ENCODE measurements at places on chromosomes 5 and 9.
A peak's percentile ranks its signal among the peaks of the same experiment; 100 is the strongest.

DNA sequence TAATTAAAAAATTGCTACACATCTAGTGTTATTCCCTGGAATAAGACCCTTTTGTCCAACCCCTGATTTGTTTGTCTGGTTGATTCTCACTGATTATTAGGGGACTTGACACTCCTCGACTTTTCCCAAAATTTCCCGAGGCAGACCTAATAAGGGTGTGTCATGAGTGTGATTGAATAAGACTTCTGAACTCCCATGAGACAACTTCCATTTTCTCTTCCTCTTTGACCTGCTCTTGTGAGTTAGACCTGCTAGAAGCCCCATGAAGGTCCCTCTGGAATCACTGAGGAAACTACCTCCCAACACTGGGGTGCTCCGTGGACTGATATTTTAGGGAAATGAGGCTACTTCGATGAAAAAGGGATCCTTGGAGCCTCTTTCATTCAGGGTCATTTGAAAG, 83.4 kb downstream of the MUSK start:
- DNase-seq: no peak

- DNase-seq: no peak
Observed at GRCh38 chr5:169765176-169765996, 128.3 kb downstream of the DOCK2 start.

DNA sequence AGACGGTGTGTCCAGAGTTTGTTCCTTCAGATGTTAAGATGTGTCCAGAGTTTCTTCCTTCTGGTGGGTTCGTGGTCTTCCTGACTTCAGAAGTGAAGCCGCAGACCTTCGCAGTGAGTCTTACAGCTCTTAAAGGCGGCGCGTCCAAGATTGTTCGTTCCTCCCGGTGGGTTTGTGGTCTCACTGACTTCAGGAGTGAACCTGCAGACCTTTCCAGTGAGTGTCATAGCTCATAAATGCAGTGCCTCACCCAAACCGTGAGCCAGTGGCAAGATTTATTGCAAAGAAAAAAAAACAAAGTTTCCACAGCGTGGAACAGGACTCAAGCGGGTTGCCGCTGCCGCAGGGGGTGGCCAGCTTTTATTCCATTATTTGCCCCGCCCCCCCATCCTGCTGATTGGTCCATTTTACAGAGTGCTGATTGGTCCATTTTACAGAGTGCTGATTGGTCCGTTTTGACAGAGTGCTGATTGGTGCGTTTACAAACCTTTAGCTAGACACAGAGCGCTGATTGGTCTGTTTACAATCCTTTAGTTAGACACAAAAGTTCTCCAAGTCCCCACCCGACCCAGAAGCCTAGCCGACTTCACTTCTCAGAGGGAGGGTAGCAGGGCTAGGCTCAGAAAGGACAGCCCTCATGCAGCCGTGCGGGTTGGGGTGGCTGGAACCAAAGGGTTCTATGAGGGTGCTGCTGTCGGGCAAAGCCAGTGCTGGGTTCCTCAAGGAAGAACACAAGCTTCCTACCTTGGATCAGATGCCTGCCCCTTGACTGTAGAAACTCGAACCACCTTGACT, 9.1 kb upstream of the RNF130 start:
- no peak for DNase-seq

DNA sequence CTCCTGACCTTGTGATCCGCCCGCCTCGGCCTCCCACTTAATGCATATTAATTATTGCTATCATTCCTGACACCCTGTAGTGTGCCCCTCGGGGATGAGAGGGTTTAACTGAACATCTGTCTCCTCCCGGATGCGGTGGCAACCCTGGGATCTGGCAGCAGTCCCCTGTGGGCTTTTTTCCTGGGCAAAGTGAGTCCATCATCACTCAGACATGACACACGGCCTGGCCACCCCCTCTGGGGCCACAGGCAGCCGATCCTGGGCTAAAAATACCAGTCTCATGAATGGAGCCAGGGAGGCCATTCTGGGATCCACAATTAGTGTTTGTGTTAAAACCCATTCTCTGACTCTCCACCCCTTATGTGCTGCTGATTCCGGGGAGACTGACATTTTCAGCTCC, 161.2 kb downstream of the RGS3 start:
- no peak for DNase-seq

- no peak for DNase-seq
Observed at GRCh38 chr5:121138495-121138907, 674.4 kb downstream of the PRR16 start.

- DNase-seq: peak; percentile 34
Observed at GRCh38 chr9:132575005-132575609, 7.3 kb upstream of the BARHL1 start.

GRCh38 chr9:96078897-96079490, 203.5 kb downstream of the ERCC6L2 start:
- DNase-seq: no peak

DNA sequence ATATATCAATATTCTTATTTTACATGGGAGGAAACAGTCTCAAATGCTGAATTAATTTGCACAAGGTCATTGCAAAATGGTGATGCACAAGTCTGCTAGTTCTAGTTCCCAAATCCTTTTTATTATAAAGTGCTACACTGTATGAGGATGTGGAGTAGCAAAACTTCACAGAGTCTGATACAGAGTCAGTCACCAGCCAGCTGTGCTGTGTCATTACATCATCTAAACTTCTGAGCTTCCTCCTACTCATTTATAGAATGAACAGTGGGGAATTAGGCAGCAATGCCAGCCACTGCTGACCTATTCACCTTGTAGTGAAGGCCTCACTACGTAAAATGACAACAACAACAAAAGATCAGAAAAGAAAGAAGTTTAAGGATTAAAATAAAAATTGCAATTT, 357.8 kb downstream of the TMEM167A start:
- DNase-seq: no peak

GRCh38 chr9:126860757-126861466, 473 bp downstream of the ZBTB34 start:
- no peak for DNase-seq

DNA sequence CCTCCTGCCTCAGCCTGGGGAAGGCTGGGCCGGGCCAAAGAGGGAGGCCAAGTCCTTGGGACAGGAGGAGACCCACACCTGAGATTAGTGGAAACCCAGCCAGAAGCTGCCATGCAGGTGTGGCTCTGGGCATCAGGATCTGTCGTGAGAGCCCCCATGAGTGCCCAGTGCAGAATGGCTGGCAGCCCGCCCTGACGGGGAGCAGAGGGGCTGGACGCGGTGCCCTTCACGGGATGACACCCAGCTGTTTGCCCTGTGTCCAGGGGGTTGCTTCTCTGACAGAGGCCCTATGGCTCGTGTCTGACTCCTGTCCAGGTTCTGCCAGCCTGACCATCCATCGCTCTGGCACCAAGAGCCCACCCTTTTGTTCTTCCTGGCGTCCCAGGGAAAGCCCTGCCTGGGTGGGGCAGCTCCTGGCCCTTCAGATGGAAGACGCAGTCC, 8.5 kb downstream of the DIPK1B start:
- no peak for DNase-seq

- no peak for DNase-seq
Observed at GRCh38 chr9:102124465-102124864, 386.0 kb upstream of the GRIN3A start.

DNA sequence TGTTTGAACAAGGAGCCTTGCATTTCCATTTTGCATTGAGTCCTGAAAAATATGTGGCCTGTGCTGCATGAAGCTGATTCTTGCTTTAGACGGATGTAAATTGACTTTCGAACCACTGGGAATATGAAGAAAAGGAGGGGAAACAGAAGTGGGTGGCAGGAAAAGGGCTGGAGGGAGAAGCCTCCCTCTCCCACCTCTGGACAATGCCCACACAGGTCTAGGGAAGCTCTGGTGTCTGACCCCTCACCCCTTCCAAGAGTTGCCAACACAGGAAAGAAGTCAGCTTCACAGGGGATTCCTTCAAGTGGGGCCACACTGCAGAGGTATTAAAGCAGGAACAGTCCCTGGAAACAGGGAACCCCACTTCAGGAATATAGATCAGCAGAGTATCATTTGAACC, 52.2 kb downstream of the ZNF366 start:
- no peak for DNase-seq

- no peak for DNase-seq
Observed at GRCh38 chr5:67118050-67118620, 78.5 kb downstream of the CD180 start.

DNA sequence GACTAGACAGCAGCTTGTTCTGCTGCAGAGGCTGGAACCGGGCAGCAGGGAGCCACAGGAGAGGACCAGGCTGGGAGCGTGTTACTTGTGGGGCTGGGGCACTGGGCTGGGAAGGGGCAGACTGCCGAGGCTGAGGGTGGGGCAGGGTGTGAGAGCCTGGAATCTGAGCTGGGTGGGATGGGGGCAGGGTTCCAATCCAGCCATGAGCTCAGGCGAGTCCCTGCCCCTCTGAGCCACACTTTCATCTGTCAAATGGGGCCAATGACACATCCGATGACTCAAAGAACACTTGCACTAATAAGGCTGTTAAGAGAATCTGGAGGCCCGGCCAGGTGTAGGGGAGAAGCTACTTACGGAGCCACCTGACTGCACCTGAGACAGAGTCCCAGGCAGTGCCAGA, 18.7 kb upstream of the WDR38 start:
- DNase-seq: no peak

GRCh38 chr9:16003785-16004184, 450.9 kb downstream of the CCDC171 start:
- no peak for DNase-seq

DNA sequence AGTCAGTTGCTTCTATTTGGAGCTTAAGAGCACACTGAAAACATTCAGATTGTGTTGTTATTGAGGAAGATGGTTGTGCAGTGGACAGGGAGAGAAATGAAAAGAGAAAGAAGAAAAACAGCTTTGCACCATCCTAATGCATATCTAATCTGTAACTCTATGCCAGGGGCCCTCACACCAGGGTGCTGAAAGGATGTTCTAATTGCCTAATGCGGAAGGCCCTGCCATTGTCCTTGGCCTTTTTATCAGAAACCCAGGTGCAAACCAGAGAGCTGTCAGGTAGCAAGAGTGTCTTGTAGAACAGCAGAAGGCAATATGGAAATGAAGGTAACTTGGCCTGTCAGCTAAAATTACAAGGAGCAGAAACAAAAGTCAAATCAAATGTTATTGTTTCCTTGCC, 384.5 kb upstream of the PIK3R1 start:
- no peak for DNase-seq

DNA sequence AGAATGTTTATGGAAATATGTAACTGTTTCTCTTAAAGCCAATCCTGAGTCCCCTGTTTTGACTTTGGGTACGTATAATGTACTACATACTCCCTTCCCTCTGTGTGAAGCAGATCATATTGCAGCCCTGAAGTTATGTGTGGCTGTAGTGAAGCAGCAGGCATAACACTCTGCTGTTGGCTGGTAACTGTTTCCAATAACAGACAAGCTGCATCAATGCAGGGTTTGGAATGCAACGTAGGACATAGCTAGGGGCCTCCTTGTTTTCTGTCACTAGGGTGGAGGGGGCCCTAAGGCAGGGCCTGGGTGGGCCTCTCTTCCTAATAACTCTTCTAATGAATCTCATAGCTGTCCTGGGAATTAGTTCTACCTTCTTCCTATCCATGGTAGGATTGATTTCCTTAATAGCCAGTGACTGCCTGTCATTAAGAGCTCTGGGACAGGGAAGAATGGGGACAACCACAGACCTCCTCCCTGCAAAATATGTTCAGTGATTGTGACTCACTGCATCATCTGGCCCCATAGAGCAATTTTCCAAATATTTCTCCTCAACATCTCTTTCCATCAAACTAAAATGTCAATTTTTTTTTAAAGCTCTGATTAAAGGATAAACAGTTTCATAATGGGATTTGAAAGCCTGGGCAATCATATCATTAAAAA, 129.6 kb upstream of the HMHB1 start:
- DNase-seq: peak; percentile 28

GRCh38 chr5:132765311-132766019, 11.6 kb downstream of the SEPTIN8 start:
- DNase-seq: no peak

GRCh38 chr5:92372766-92373165, 989.6 kb upstream of the ARRDC3 start:
- DNase-seq: no peak

- DNase-seq: no peak
Observed at GRCh38 chr5:142905348-142905747, 135.2 kb downstream of the ARHGAP26 start.

DNA sequence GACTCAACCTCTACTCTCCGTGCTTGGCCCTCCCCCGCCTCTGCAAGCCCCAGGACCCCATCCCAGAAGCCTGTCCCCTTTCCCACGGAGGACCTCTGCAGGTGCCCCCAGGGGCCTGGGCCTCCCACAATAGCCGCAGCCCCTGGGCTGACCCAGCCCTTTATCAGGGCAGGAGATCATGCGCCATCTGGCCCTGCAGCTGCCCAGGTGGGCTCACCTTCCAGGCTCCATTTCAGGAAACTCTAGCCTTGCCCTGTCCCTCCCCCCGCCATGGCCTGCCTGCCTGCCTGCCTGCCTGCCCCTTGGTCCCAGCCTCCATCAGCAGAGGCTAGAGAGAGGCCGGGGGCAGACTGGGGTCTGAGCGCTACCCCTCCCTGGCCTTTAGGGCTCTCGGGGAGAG, 48.7 kb downstream of the ASS1 start:
- no peak for DNase-seq

- DNase-seq: no peak
Observed at GRCh38 chr5:172178991-172179989, 8.7 kb downstream of the STK10 start.

- DNase-seq: no peak
Observed at GRCh38 chr5:44830951-44831350, 22.2 kb downstream of the MRPS30 start.

- DNase-seq: no peak
Observed at GRCh38 chr9:110048976-110049698, 158.8 kb downstream of the C9orf152 start.

- no peak for DNase-seq
Observed at GRCh38 chr9:83204047-83204446, 141.1 kb upstream of the RASEF start.

GRCh38 chr9:97906236-97906831, 16.0 kb downstream of the TRMO start:
- DNase-seq: no peak

GRCh38 chr9:127463911-127464310, 12.6 kb downstream of the LRSAM1 start:
- DNase-seq: no peak

DNA sequence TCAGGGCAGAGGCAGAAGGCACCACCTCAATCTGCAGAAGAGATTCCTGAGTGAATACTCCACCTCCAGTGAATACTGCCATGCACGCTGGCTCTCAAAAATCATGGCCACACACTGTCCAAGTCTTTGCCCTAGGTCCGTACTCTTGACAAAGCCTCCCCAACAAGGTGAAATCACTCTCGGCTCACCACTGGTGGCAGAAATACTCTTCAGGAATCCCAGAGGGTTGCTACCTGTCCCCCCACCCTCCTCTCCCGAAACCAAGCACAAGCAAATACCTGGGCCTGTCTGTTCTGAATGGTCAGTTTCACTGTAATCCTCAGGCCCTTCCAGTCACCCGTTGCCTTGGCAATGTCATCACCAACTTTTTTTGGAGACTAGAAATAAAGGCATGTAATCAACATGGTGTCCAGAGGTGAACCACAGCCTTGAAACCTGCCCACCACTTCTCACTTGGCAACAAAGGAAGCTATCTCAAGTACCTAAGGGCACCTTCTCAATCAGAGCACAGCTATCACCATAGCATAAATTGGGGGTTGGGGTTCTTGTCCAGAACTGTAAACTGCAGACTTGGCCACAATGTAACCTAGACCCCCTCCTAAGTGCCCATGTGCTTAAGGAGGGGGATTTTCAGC, 1.8 kb downstream of the RPL12 start:
- no peak for DNase-seq
